Stimulated activated CD4-positive, alpha-beta T cell treated with anti-CD3 and anti-CD28 coated beads, TNF-alpha, amount 100 ng/mL, for 24 hours (primary cell): ENCODE measurements at places on chromosomes 1 and 21.

GRCh38 chr21:17925899-17926298 is 106.7 kb upstream of the C21orf91 start:
- DNase-seq: no peak

- DNase-seq: no peak
Observed at GRCh38 chr1:23582820-23583219, 23.5 kb upstream of the ID3 start.

- DNase-seq: no peak
Observed at GRCh38 chr1:9363061-9363471, 70.4 kb downstream of the SPSB1 start.

- no peak for DNase-seq
Observed at GRCh38 chr1:56415720-56416119, 163.6 kb downstream of the PLPP3 start.

GRCh38 chr1:193181985-193182384 is 4.4 kb downstream of the B3GALT2 start:
- DNase-seq: no peak

- no peak for DNase-seq
Observed at GRCh38 chr1:171107262-171107940, 16.7 kb downstream of the FMO3 start.

GRCh38 chr1:175220853-175221556 is 28.4 kb upstream of the KIAA0040 start:
- DNase-seq: no peak
